Stimulated activated CD8-positive, alpha-beta memory T cell treated with anti-CD3 and anti-CD28 coated beads, Interleukin-12 subunit alpha, Interleukin-12 subunit beta, amount 100 ng/mL, for 4 hours (primary cell): ENCODE measurements at places on chromosomes 4 and X.

- DNase-seq: no peak
These were observed 113.8 kb downstream of the SYNPO2 start for GRCh38 chr4:119002476-119002875.

DNA sequence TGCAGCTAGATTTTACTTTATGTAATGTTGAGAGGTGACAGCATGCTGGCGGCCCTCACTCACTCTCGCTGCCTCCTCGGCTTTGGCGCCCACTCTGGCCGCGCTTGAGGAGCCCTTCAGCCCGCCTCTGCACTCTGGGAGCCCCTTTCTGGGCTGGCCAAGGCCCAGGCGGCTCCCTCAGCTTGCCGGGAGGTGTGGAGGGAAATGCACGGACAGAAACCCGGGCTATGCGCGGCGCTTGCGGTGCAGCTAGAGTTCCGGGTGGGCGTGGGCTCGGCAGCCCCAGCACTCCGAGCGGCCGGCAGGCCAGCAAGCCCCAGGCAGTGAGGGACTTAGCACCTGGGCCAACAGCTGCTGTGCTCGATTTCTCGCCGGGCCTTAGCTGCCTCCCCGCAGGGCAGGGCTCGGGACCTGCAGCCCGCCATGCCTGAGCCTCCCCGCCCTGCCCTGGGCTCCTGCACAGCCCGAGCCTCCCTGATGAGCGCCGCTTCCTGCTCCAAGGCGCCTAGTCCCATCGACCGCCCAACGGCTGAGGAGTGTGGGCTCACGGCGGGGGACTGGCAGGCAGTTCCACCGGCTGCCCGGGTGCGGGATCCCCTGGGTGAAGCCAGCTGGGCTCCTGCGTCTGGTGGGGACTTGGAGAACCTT is 128.7 kb downstream of the GASK1B start:
- no peak for DNase-seq

GRCh38 chr4:86837691-86838503 is 11.3 kb downstream of the SLC10A6 start:
- no peak for DNase-seq

GRCh38 chr4:27830251-27830650 is 969.6 kb downstream of the STIM2 start:
- no peak for DNase-seq

DNA sequence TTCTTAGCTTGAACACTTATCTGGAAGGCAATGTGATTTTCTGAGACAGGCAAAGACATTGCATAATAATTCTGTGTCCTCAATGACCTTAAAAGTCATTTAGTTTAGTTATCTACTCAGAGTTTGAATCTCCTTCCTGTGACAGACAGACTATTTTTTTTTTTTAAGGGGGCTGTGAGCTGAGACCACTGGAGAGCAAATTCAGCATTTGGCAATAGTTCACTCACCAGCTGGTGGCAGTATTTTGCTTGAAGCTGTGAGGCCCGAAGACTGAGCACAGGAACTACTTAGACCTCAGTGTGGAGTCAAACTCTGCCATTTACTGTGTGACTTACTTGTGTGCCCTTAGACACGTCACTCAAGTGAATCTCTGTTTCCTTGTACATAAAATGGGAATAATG is 22.9 kb upstream of the CPE start:
- DNase-seq: no peak

DNA sequence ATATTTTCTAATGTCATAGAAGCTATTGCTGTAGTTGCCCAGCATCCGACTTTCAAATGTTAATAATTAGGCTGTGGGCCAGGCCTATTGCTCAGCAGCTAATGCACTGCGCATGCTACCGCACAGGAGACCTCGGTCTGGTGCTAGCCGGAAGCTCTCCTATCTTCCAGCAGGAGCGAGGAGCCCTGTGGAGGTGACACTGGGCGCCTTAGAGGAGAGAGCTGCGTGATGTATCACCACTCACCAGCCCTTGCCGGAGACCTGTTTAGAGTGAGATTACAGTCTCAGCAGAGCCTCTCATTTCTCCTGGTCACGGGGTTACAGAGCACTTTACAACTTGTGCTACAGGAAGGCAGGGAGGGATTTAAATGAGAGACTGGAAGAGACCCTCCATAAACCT is 31.1 kb upstream of the MID1IP1 start:
- no peak for DNase-seq

DNA sequence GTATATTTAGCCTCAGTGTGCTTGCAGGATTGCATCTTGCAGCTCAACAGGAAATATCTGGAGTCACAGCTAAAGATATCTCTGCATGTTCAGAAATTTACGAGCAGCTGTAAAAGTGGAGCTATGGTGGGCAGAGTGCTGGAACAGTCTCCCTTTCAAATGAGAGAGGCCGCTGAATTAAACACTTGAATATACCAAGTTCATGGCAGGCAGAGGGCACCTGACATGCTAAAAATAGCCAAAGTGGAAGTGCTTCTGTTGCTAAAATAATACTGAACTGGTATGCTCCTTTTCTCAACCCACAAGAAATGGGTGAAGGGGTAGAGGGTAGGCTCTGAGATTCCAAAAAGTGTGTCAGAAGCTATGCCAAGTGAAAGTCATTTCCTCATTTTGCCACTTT is 98.1 kb downstream of the MGST2 start:
- DNase-seq: no peak

GRCh38 chrX:87299563-87300160 is 217.9 kb upstream of the KLHL4 start:
- no peak for DNase-seq

DNA sequence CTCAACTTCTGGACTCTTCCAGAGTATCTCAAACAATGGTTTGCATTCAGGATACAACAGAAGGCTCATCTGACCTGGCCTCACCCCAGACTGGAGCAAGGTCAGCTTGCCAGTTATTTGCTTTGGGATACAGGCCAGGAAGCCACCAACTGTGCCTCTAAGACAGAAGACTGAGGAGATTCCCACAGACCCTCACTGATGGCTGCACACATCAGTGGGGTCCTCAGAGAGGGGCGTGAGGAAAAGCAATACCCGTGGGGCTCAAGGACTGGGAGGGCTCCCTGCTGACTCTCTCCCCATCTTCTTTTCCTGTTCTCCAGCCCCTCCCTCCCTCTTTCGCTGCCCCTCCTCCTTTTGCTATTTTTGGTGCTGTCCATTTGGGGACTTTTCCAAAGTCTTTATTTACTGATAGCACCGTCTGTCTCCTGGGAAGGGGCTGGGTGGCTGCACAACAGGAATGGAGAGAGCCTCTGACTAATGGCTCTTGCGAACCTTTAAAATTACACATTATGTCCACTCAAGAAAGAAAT is 23.2 kb downstream of the RELL1 start:
- no peak for DNase-seq
